ENCODE measurements at places on chromosomes 3 and 15.

DNA sequence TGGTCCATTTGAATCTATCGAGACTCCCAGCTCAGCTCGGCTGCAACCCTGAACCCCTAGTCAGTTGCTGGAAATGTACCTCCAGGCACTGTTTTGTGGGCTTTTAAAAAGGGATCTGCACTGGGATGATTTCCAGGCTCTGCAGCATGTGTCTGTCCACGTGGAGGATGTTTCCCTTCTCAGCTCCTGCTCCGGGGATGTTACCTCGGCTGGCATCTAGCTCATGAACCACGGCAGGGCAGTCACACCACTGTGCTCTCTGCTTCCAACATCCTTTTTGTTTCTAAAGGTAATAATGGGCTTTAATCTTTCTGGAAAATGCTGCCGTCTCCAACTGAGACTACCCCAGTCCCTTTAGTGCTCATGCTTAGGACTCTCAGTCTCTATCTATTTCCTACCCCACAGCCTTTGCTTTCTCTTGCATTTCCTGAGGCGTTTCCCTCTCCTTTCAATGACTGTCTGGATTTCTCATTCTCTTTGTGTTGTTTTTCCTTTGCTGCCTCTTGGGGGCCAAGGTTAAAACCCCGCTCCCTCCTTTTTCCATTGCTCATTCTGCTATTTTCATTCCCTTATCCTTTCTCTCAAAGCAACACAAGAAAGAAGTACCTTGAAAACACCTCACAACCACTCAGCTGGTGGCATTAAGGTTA lies 42.9 kb upstream of the AKAP13 start:
- no peak for DNase-seq

- DNase-seq = no peak
These were observed 143.3 kb downstream of the EPHA3 start for GRCh38 chr3:89250742-89251141.

DNA sequence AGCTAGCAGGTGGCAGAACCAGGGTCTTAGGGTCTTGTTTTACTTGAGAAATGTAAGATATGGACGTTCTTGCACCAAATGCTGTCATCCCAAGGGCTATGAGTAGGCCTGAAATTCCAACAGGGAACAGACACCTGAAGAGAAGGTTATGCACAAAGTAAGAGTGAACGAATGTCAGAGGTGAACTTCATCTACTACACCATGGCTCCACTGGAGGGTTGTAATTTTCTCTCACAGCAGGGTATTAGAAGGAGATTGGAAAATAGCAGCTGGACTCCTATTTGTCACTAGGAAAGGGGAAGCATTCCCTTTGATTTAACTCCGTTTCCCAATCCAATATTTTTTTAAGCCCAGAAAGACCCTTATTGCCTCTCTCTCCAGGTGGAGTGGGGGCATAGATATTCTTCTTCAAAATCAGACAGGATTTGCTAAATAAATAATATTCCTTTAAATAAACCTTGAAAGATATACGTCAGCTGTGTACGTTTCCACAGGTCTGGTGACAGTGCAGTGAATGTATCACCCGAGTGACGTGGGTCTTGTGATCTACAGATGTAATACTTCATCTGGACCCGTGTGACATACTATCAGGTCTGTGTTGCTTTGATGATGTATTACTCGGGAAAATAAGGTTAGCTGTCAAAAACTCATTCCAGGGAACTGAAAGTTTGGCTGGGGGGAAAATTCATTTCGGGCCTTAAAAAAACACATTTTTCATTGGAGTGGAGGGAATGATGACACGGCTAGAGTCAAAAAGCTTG lies 302.6 kb downstream of the CHL1 start:
- DNase-seq = no peak

DNA sequence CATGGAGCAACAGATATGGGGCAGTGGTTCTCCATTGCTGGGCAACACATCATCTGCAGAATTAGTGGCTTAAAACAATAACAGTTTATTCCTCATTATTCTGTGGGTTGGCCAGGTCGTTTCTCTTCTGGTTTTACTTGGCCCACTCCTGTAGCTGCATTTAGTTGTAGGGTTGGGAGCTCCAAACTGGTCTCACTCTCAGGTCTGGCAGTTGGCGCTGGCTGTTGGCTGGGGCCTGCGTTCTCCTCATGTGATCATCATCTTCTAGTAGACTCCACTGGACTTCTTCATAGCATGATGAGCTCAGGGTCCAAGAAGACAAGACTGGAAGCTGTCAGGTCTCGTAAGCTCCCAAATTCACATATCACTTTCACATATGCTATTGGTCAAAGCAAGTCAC lies 91.9 kb downstream of the EPHB1 start:
- DNase-seq = no peak

DNA sequence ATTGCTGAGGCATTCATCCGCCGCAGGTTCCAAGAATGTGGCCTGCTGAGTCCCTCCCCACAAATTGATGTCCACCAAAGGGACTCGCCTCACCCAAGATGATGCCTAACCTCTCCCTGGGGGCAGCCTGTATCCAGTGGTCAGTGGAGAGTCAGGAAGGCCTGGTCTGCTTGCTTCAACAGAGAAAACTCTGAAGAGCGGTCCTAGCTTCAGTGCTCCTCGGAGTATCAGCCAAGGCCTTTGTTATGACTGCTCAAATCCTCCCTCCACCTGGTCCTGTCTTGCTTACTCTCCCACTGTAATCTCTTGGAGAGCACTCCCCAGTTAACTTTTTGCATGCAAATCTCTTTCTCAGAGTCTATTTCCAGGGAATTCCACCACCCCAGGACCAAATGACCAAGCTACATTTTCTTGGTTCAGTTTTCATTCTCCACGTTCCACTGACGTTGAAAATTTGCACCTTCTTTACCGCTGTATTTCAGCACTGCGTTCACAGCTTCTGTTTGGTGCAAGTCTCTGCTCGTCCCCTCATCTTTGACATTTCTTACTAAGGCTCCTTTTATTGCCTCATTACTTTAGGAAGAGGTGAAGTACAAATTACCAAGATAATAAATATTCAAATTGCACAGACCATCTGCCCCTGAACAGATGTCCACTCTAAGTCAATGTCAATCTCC lies 22.3 kb downstream of the CMTM7 start:
- no peak for DNase-seq

- no peak for DNase-seq
These were observed 61.4 kb downstream of the FRMD4B start for GRCh38 chr3:69324362-69325025.

GRCh38 chr3:15646851-15647511 lies 45.4 kb downstream of the BTD start:
- DNase-seq = no peak

GRCh38 chr15:50933341-50933740 lies 24.9 kb downstream of the AP4E1 start:
- DNase-seq = no peak

GRCh38 chr3:37396731-37397130 lies 222.3 kb upstream of the LRRFIP2 start:
- DNase-seq = no peak

GRCh38 chr3:131925571-131925970 lies 109.2 kb downstream of the CPNE4 start:
- DNase-seq = no peak

DNA sequence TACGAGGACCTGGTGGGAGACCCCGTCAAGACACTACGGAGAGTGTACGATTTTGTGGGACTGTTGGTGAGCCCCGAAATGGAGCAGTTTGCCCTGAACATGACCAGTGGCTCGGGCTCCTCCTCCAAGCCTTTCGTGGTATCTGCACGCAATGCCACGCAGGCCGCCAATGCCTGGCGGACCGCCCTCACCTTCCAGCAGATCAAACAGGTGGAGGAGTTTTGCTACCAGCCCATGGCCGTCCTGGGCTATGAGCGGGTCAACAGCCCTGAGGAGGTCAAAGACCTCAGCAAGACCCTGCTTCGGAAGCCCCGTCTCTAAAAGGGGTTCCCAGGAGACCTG lies 2.5 kb downstream of the CHST2 start:
- DNase-seq = no peak

GRCh38 chr15:62770752-62771151 lies 271.8 kb upstream of the TPM1 start:
- no peak for DNase-seq

- no peak for DNase-seq
These were observed 304.9 kb downstream of the FGF12 start for GRCh38 chr3:192422321-192422996.

DNA sequence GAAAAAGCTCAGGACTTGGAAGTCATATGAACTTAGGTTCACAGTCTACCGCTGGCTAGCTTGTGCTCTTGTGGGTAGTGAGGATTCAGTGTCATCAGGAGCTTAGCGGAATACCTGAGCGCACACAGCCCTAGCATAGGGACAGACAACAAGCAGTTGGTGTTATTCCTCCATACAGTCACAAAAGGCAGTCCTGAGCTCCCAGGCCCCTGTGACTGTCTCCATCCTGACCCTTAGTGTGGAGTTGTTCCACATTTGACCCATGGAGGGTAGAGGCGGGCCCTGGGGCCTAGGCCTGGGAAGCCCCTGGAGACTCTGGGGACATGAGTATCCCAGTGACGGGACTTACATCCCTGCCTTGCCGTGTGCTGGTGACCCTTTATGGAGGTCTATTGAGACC lies 131.5 kb upstream of the PLXNA1 start:
- DNase-seq = no peak

DNA sequence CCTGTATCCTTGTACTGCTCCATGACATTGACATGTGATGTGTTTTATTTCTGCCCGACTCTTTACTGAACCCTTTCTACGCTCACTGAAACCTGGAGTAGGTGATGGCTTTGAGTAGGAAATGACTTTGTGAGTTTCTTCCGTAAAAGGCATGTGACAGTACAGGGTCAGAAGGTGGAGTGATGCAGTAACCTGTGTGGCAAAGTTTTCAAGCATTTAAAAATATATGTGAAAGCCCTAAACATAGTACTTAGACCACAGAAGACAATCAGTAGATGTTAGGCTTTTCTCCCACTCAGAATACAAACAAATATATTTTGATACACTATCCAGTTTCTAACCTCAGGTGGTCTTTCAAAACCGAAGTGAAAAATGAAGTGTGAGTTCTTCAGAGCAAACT lies 31.3 kb upstream of the SACM1L start:
- DNase-seq = no peak

DNA sequence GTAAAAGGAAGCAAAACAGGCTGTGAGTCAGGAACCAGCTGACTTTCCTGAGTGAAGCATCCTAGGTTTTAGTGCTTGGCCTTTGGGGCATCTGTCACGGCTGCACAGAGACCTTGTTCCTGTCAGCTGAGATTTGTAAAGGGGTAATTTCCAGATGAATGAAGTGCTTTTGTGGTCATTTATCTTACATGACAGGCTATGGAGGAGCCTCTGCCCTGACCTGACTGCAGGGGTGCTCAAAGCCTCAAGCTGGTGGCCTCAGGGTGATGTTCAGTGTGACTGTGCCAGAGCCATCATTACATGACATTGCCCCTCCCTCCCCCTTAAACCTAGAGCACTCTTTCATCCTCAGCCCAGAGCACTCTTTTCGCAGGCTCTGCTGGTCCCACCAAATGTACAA lies 132.5 kb downstream of the ARNT2 start:
- no peak for DNase-seq

DNA sequence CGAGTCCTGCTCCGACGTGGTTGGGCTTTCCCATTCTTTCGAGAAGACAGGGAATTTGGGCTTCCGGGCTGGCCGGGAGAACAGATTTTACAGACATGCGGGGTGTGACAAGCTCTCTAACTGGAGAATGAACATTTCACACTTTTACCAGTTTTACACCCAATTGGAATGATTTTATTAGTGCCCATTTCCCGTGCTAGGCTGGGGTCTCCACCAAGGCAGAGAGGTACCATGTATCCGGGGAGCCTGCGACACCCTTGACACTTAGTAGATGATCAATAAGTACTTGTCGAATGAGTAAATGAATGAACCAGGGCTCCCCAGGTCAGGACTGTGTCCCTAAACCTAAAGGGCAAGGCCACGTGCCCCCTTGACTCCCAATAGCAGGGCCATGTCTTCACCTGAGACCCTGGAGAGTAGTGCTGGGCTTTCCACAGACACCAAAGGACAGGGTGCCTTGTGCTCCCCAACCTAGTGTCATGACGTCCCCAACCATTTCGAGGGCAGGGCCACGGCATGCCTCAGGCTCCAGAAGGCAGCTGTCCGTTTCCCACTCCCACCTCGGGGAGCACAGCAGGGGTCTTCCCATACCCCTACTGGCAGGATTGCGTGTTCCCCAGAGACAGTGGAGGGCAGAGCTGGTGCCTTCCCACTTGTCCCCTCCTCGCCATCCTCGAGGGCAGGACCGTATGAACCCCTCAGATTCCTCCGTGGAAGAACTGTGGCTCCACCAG lies 679 bp upstream of the MYD88 start:
- peak; percentile 25 for DNase-seq

- DNase-seq = no peak
These were observed 154.9 kb downstream of the EBLN2 start for GRCh38 chr3:73216310-73216709.

GRCh38 chr3:124565013-124565412 lies 165.2 kb upstream of the UMPS start:
- DNase-seq = peak; percentile 60

DNA sequence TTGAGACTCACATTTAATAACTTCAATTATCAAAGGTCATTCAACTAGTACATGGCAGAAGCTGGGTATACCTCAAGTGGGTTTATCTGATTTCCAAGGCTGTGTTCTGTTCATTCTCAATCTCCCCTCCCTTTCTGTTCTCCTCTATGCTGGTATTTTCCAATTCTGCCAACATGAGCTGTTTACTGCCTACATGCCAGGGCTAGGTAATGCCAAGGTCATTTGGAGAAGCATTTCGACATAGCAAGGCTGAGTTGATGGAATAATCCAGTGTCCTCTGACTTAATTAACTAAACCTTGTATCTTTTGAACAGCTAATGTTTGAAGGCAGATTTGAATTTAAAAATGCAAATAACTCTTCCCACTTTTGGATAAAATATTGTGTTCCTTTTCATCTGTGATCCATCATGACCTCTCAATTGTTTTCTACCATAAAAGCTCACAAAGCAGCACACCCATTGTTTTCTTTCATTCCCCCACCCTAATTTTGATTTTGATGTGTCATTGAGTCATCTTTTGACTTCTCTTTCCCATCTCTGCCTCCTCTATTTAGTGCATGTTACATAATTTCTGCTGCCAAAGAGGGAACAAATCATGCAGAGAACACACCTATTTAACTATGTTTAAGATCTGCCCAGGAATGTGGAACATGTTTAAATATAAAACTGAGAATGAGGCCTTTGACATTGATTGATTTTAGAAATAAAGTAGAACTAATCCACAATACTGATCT lies 308.8 kb upstream of the NR2E3 start:
- no peak for DNase-seq

DNA sequence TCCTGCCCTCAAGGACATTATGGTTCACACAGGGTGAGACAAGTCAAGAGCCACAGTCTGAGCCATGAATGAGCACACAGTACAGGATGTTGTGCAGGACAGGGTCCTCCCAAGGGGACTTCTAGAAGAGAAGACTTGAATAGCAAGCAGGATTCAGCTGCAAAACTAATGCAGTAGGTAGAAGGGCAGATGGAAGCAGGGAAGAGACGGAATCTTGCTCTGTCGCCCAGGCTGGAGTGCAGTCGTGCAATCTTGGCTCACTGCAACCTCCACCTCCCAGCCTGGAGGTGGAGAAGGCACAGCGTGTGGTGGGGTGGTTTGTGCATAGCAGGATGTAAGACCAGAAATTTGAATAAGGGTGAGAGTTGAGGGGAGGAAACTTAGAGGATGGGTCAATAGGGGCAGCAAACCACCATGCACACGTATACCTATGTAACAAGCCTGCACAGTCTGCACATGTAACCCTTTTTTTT lies 8.0 kb downstream of the BCL2L10 start:
- no peak for DNase-seq

- DNase-seq = no peak
These were observed 115.2 kb downstream of the P3H2 start for GRCh38 chr3:190005343-190006113.

- no peak for DNase-seq
These were observed 49.9 kb downstream of the TFG start for GRCh38 chr3:100759159-100759558.
